ENCODE measurements at places on chromosomes 5 and 9.
A peak's percentile ranks its signal among the peaks of the same experiment; 100 is the strongest.

- DNase-seq = no peak
Measured at GRCh38 chr9:129026442-129027223, 1.5 kb downstream of the SH3GLB2 start.

DNA sequence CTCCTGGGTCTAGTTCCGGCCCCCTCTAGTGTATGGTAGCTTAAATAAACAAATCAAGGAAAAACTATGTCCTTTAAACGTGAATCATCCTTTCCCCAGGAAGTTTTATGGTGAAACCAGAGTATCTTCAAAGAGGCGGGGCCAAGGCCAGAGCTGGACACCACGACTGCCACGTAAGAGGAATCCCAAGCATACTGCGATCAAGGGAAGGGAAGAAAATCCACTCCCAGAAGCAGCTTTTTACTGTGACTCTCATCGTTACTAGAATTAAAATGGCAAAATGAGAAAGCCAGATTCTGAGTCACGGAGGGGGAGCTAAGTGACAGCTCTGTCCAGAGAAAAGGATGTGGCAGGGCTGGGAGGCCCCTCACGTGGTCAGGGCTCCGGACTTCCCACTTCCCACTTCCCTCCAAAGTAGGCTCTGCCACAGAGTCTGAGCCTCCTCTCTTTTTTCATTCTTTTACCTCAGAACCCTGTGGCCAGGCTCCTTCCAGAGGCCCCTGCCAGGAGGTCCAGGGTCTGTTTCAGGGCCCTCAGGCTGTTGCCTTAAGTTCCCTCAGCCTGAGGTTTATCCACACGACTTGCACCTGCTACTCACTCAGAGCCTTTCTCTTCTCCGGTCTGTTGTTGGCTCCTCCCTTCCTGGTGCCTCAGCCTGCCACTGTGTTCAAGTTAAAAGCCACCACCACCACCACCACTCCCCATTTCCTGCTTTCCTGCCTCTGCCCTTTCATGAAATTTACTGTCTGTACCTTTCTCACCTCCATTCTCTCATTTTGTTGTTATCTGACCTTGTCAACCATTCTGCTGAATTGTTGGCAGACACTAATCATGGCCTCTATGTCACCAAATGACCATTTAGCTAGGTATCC is 1.4 kb upstream of the GLRX start:
- no peak for DNase-seq

- no peak for DNase-seq
Measured at GRCh38 chr5:151740958-151741373, 17.5 kb downstream of the ATOX1 start.

DNA sequence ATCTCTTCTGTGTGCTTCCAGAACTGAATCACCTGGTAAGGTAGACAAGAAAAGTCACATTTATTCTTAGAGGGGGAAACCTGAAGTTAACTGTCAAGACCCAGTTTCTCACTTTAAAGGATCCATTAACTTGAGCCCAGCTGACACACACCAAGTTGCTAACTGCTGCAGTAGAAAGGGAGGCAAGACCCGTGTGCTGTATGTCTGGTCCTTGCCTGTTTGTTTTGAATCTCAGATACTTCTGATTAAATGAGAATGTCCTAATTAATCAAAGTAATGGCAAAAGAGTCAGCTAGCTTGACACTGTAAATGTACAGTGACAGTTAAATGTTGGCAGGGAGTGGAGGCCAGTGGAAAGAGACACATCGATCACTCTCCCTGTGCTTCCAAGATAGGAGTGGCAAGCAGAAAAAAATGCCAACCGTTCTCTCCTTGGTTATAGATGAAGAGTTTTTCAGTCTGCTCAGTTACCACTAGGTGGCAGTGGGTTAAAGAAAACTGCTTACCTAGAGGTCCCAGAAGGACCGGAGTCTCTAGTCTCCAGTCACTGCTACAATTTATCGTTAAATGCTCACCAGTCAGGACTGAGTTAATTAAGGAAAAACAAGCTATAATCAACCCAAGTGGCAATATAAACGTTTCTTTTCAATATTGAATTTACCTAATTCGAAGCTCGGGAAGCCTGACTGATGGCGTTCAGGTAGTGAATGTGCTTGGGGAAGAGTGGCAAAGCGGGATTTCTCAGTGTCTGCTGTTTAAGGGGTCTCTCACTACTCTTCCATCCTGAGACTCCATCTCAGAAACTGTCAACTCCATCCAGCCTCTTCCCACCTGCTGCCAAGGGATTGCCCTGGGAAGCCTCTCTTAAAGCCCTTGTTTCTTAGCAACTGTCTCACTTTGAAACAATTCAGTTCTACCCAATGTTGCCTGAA is 18.4 kb downstream of the LSM11 start:
- no peak for DNase-seq

- no peak for DNase-seq
Measured at GRCh38 chr5:71757590-71758543, 38.8 kb downstream of the CARTPT start.

DNA sequence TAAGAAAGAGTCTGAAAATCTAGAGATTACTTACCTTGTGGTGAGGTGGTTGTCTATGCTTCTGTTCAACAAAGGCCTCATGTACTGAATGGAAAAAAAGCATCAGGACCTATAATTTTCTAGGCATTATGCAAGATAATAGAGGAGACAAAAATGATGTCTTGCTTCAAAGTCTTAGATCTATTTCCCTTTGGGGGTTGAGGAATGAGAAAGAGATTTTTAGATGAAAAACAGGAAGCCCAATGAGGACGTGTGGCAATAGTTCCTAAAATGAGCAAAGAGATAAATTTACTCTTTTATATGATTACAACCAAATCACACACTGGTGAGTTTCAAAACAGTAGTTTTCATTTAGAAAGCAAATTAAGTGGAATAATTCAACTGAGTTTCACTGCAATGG is 99.5 kb downstream of the GHR start:
- DNase-seq = no peak

GRCh38 chr5:59361454-59361853 is 532.1 kb downstream of the PDE4D start:
- DNase-seq = no peak

DNA sequence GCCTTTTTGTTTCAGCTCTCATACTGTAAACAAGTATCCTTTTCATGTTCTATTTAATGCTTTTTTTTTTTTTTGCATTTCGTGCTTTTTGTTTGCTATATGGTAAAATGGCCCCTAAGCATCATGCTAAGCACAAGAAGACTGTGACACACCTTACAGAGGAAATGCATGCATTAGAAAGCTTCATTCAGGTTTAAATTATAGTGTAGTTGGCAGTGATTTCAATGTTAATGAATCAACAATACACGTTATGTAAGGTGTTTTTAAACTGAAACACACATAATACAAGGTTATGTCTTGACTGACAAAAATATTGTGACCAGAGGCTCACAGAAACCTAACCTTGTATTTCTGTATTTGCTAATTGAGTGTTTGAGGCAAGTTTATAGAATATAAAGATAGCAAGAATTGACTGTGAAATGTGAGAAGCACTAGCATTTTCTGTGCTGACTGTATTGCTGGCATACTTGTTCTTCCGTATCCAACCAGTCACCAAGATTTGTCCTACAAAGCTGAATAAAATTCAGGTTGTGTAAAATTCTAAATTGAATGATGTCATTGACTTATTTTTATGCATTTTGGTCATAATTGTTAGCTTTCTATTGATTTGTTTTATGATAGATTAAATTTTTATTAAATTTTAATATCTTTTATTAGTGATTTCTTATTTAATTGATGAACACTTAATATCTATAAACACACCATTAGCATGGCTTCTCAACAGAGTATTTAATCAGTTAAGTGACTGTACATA is 4.1 kb downstream of the CFAP95 start:
- no peak for DNase-seq

GRCh38 chr9:17117372-17117771 is 17.5 kb upstream of the CNTLN start:
- no peak for DNase-seq

DNA sequence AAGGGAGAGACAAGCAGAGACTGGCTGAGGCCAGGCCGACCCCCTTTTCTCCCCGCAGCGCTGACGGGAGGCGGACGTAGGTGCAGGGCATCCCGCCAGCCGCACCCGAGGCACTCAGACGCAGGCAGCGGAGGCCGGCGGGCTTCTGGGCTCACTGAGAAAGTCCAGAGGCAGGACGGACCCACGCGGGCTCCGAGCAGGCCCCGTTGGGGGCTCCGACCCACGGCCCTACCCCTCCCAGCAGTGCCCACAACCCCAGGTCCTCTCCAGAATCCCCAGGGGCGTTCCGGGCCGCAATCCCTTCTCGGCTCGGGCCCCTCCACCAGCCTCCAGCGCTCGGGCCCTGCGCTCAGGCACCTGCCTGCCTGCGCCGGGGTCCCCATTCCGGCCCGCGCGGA is 543 bp downstream of the MTMR12 start:
- DNase-seq = peak; percentile 13
